ENCODE measurements at places on chromosomes 2 and 18.

GRCh38 chr18:36284268-36284667, 13.2 kb upstream of the FHOD3 start:
- H3K36me3 ChIP-seq: no peaks in the 10 kb centered on the region
- peaks cover 19% of the 10 kb centered on the region for H3K27me3 ChIP-seq
- H3K4me1 ChIP-seq: no peaks in the 10 kb centered on the region
- no peak for DNase-seq
- H3K4me3 ChIP-seq: no peak overlapping the region
- no peak overlapping the region for H3K27ac ChIP-seq

DNA sequence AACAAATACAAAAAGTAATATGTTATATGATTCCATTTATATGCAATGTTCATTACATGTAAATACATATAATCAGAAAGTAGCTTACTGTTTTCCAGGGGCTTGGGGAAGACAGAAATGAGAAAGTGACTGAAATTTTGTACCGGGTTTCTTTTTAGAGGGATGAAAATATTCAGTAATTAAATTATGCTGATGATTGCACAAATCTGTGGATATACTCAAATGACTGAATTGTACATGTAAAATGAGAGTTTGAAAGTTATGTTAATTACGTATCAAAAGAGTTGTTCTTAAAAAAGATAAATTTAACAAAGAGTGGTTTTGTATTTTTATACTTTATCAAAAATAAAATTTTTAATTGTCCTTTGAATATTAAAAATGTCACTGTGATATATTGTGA, 856.3 kb downstream of the DSC3 start:
- no peak for DNase-seq
- H3K4me1 ChIP-seq: no peaks in the 10 kb centered on the region
- no peaks in the 10 kb centered on the region for H3K36me3 ChIP-seq
- H3K4me3 ChIP-seq: no peak overlapping the region
- H3K27ac ChIP-seq: no peak overlapping the region

GRCh38 chr2:74063486-74063885, 78.8 kb downstream of the TET3 start:
- H3K36me3 ChIP-seq: peaks cover 37% of the 10 kb centered on the region
- no peak for DNase-seq
- no peak overlapping the region for H3K4me3 ChIP-seq
- H3K4me1 ChIP-seq: peaks cover 17% of the 10 kb centered on the region

DNA sequence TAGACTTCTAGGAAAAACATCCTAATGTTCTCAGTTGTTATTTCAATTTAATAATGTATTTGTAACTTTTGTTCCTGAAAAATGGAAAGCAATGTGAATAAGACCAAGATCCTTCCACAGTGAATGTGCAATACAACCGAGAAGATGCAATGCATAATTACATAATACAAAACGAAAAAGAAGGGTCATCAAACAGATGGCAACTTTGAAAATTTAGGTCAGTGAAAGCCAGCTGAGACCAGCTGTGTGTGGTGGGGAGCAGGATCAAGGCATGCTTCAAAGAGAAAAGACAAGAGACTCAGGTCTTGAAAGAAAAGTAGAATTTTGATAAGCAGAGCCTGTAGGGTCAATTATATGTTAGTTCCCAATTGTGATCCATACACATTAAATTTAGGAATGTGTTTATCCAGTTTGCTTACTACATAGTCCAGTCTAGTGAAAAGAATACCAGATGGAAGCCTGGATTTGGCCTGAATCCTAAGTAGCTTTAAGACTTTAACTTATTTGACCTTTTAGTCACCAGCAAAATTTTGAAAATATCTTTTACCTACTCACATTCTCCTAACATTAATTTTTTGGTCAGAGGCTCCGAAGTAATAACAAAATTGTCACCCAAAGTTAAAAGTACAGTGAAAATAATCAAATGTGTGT, 93.7 kb downstream of the COBLL1 start:
- H3K27ac ChIP-seq: no peak overlapping the region
- H3K36me3 ChIP-seq: no peaks in the 10 kb centered on the region
- H3K27me3 ChIP-seq: peaks cover 7% of the 10 kb centered on the region
- H3K4me3 ChIP-seq: no peak overlapping the region
- DNase-seq: no peak

DNA sequence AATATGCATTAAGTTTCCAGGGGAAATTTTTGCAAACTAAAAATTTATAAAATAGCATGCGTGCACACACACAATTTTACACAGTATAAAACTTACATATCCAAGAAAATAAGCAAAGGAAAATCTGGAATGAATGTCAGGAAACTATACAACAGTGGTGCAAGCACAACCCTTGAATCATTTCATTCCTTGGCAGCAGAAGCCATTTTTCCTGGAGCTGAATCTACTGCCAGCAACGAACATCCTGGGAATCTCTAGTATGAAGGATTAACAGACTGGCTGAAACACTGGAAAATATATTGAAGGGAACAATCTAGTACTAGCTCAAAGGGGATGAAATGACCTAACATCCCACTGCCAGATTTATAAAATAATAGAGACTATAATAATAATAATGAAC, 235.3 kb downstream of the DYM start:
- H3K27ac ChIP-seq: no peak overlapping the region
- H3K4me3 ChIP-seq: no peak overlapping the region
- no peak for DNase-seq
- no peaks in the 10 kb centered on the region for H3K27me3 ChIP-seq
- H3K4me1 ChIP-seq: peaks cover 17% of the 10 kb centered on the region
- peaks cover 27% of the 10 kb centered on the region for H3K36me3 ChIP-seq

DNA sequence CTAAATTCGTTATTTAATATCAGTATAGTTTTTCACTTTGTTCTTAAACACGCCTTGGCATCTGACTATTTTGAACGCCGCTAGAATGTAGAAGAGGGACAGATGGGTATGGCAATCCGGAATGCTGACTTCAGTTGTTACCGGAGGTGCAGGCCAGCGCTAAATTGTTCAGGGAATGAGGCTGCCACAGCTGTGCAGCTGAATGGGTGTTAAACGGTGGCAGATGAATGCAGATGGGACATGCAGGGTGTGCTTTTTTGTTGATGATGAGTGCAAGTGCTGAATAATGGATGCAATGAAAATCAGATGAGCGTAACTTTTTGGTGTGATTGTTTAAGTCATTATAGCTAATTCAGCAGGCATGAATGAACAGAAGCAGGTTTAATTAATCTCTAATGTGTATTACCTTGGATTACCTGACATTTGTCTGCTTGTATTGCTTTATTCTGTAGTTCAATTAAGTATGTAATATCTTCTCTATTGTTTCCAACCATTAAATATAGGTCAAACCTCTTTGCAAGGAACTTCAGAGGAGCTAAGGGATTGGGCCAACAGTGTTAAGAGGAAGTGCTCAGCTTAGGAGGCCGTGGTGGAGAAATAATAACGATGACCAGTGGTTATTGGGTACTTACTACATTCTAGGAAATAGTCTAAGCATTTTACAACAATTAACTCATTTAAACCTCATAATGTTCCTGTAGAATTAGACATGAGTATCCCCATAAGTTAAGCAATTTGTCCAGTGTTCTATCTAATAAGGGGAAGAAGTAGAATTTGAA, 11.9 kb upstream of the CREG2 start:
- peaks cover 24% of the 10 kb centered on the region for H3K27me3 ChIP-seq
- H3K4me3 ChIP-seq: no peak overlapping the region
- H3K4me1 ChIP-seq: no peaks in the 10 kb centered on the region
- no peak for DNase-seq
- no peak overlapping the region for H3K27ac ChIP-seq
- H3K36me3 ChIP-seq: no peaks in the 10 kb centered on the region

- H3K4me3 ChIP-seq: peak overlapping the region; percentile 96
- peak; percentile 12 for DNase-seq
- no peaks in the 10 kb centered on the region for H3K27me3 ChIP-seq
Observed at GRCh38 chr2:61853086-61853846, 594 bp downstream of the FAM161A start.

DNA sequence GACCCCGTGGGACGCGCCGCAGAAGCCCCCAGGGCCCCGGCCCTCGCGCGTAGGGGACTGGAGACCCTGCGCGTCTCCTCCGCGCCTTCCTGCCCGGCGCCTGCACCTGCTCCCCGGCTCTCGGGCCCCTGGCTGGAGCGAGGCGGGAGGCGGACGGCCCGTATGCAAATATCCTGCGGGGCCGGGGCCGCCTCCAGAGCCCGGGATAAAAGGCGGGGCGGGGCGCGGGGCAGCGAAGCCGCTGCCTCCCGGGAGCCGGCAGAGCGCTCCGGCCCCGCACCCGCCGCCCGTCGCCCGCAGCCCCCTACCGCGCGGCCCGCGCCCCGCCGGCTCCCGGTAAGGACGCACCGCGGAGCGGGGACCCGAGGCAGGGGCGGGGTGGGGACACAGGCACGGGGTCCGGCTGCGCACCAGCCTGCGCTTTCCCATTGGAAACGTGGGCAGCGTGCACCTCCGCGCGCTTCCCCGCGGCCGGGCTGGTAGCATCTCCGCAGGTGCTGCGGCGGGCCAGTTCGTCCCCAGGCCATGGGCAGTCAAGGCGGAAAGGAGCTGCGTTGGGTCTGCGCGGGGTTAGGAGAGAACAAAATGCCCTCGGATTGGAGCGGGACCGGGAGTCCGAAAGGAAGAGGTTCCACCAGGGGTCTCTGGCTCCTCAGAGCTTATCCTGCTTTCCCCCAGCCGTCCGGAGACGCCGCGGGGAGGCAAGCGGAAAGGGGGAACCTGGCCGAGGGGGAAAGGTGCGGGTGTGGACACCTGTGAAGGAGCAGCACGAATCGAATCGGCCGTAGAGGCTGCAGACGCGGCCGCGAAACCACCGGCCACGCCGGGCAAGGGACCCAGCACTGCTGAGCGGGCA, at the start of gene ATP6V1C2:
ATP6V1C2 (plus strand) TSS at position 235 of the 856 bp plus-strand sequence. CDS start 1,220 bp downstream, outside the sequence.
- no peaks in the 10 kb centered on the region for H3K36me3 ChIP-seq
- DNase-seq: no peak
- peaks cover 68% of the 10 kb centered on the region for H3K27me3 ChIP-seq
- H3K4me1 ChIP-seq: no peaks in the 10 kb centered on the region
- H3K4me3 ChIP-seq: peak within 1 kb of the TSS; percentile 60

- peaks cover 11% of the 10 kb centered on the region for H3K36me3 ChIP-seq
- H3K27me3 ChIP-seq: peaks cover 9% of the 10 kb centered on the region
- H3K4me3 ChIP-seq: no peak overlapping the region
- H3K4me1 ChIP-seq: no peaks in the 10 kb centered on the region
- H3K27ac ChIP-seq: no peak overlapping the region
Observed at GRCh38 chr2:143058851-143059250, 70.4 kb upstream of the ARHGAP15 start.

- no peak overlapping the region for H3K4me3 ChIP-seq
- no peak for DNase-seq
- no peaks in the 10 kb centered on the region for H3K36me3 ChIP-seq
- no peaks in the 10 kb centered on the region for H3K27me3 ChIP-seq
- H3K4me1 ChIP-seq: no peaks in the 10 kb centered on the region
Observed at GRCh38 chr2:213189001-213189899, 37.8 kb upstream of the IKZF2 start.

DNA sequence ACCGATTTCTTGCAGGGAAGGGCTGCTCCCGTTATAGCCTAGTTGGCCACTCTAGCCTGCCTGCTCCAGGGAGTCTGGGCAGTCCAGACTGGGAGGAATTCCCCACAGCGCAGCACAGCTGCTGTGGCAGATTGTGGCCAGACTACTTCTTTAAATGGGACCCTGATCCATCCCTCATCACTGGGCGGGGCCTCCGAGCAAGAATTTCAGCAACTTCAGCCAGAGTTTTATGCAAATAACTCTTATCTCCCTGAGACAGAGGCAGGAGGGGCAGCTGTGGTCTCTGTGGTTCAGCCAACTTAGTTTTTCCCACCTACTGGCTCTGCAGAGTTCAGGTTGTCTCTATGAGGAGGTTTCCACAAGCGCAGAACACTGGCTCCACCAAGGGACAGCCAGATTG, 1583.2 kb downstream of the SUCLG1 start:
- no peaks in the 10 kb centered on the region for H3K4me1 ChIP-seq
- no peaks in the 10 kb centered on the region for H3K27me3 ChIP-seq
- H3K27ac ChIP-seq: no peak overlapping the region
- no peak overlapping the region for H3K4me3 ChIP-seq
- H3K36me3 ChIP-seq: no peaks in the 10 kb centered on the region
- no peak for DNase-seq

GRCh38 chr2:33107690-33108482, 161.1 kb downstream of the LTBP1 start:
- H3K4me1 ChIP-seq: no peaks in the 10 kb centered on the region
- H3K4me3 ChIP-seq: no peak overlapping the region
- H3K27me3 ChIP-seq: peaks cover 30% of the 10 kb centered on the region
- no peaks in the 10 kb centered on the region for H3K36me3 ChIP-seq

GRCh38 chr2:135651717-135652116, 89.9 kb upstream of the UBXN4 start:
- H3K27ac ChIP-seq: peak overlapping the region; percentile 82
- H3K27me3 ChIP-seq: no peaks in the 10 kb centered on the region
- DNase-seq: no peak
- peaks cover 19% of the 10 kb centered on the region for H3K36me3 ChIP-seq

- peaks cover 6% of the 10 kb centered on the region for H3K27me3 ChIP-seq
- H3K36me3 ChIP-seq: no peaks in the 10 kb centered on the region
- H3K4me1 ChIP-seq: no peaks in the 10 kb centered on the region
Observed at GRCh38 chr2:157055660-157056199, 201.8 kb upstream of the GALNT5 start.

- H3K27me3 ChIP-seq: no peaks in the 10 kb centered on the region
- no peak overlapping the region for H3K27ac ChIP-seq
- no peak overlapping the region for H3K4me3 ChIP-seq
- peaks cover 8% of the 10 kb centered on the region for H3K4me1 ChIP-seq
- no peaks in the 10 kb centered on the region for H3K36me3 ChIP-seq
- no peak for DNase-seq
Observed at GRCh38 chr2:39059366-39059952, 61.4 kb downstream of the SOS1 start.

- DNase-seq: no peak
- H3K36me3 ChIP-seq: no peaks in the 10 kb centered on the region
- H3K4me1 ChIP-seq: peaks cover 4% of the 10 kb centered on the region
- H3K27ac ChIP-seq: no peak overlapping the region
- peaks cover 49% of the 10 kb centered on the region for H3K27me3 ChIP-seq
Observed at GRCh38 chr2:235268535-235268934, 225.3 kb upstream of the AGAP1 start.

DNA sequence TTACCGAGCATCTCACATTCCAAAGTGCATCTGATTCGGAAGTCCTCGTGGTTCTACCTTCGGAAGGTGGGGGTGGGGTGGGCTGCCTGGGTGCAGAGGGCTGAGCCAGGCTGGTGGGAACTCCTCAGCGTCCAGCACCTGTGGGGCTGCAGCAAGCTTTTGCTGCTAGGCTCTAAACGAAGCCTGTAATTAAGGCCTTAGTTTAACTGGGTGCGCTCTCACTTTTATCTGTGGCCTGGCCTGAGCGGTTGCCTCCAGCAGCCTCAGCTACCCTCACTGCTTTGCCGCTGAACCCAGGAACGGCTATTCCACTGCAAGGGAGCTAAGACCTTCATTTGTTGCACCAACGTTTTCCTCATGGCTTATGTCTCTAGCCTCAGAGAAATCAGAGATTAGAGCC, 48.4 kb downstream of the TMEM17 start:
- H3K27me3 ChIP-seq: peaks cover 3% of the 10 kb centered on the region
- H3K4me1 ChIP-seq: no peaks in the 10 kb centered on the region
- no peaks in the 10 kb centered on the region for H3K36me3 ChIP-seq
- DNase-seq: no peak
- H3K4me3 ChIP-seq: peak overlapping the region; percentile 63
- H3K27ac ChIP-seq: no peak overlapping the region

- H3K36me3 ChIP-seq: peaks cover 5% of the 10 kb centered on the region
- no peak overlapping the region for H3K27ac ChIP-seq
- no peak overlapping the region for H3K4me3 ChIP-seq
- H3K4me1 ChIP-seq: peaks cover 39% of the 10 kb centered on the region
- DNase-seq: no peak
- H3K27me3 ChIP-seq: no peaks in the 10 kb centered on the region
Observed at GRCh38 chr2:181258720-181259119, 198.5 kb upstream of the ITGA4 start.

- H3K4me1 ChIP-seq: no peaks in the 10 kb centered on the region
- H3K36me3 ChIP-seq: no peaks in the 10 kb centered on the region
- peaks cover 10% of the 10 kb centered on the region for H3K27me3 ChIP-seq
- no peak for DNase-seq
Observed at GRCh38 chr18:50429207-50429948, 54.5 kb downstream of the SKA1 start.
